ENCODE measurements at places on chromosomes 1 and 21.

- no peak for DNase-seq
Observed at GRCh38 chr21:44487831-44488230, 32.5 kb downstream of the LRRC3 start.

DNA sequence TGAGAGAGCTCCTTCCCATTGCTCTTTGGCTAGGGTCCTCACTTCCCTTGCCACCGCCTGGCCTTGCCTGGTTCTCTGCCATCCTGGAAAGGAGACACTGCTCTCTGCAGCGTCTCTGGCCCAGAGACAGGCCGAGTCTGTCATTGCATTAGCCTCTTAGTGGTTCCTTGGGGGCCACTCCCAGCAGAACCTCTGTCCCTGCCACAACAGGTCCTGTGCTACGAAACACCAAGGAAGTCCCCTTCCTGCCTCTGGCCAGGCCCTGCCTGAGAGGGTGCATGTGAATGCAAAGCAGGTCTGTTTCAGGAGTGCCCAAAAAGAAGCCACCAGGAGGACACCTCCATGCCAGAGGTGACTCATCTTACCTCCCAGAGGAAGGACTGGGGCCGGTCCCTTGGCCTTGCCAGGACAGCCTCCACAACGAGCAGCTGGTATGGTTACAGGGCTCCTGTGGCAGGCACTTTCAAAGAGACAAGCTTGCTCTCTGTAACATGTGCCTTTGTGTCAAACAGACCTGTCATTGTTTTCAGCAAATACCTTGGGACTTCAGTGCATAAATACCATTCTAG is 59.6 kb downstream of the VPS26C start:
- DNase-seq = no peak

- DNase-seq = no peak
Observed at GRCh38 chr1:54127594-54128300, 25.1 kb downstream of the CDCP2 start.

GRCh38 chr1:51750218-51750617 is 128.3 kb downstream of the NRDC start:
- DNase-seq = no peak

GRCh38 chr1:229884765-229885164 is 182.3 kb upstream of the GALNT2 start:
- no peak for DNase-seq

- DNase-seq = peak; percentile 26
Observed at GRCh38 chr1:41890825-41891198, 27.9 kb downstream of the HIVEP3 start.

GRCh38 chr1:55143684-55144083 is 71.5 kb downstream of the USP24 start:
- DNase-seq = no peak

DNA sequence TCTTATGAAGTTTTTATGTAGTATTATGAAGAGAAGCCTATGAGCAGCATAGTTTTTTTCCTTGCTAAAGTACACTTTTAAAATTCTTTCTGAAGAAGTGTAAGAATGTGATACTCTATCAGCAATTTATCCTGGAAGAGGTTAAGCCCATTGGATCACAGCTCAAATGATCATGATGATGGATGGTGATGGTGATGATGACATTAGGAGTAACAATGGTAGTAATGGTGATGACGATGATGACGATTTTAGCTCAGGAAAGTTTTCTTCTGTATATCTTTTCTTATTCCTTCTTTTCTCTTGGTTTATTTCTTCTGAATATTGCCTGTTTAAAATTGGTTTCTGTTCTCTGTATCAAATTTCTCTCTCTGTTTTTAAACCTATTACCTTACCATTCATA is 262.9 kb upstream of the DUSP10 start:
- no peak for DNase-seq

DNA sequence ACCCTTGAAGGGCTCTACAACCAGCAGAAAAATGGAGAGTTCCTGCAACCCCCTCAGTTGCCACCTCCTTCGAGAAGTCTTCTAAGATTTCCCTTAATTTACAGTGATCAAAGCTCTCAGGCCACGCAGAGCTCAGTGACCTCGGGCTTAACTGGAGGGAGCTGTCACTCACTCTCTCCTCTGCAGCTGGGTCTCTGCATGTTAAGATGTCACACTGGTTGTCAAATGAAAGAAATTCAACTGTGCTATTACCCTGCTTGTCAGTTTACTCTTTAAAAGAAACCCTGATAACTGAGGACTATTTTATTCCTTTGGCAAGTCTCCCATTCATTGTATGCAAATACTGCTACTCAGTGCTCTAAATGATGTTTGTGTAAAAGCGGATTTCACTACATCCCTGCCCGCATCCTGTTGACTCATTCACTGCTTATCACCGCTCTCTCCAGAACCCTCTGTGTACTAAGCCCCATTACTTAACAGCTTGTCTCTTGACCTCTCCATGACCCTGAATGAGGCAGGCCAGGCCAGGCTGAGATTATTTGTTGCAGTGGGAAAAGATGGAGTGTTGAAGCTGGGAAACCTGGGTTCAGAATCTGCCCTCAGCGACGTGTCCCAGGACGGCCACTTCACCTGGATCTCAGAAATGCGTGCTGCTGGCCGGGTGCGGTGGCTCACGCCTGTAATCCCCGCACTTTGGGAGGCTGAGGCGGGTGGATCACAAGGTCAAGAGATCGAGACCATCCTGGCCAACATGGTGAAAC is 13.7 kb downstream of the DHRS3 start:
- peak; percentile 90 for DNase-seq

GRCh38 chr1:165284454-165284853 is 72.1 kb downstream of the LMX1A start:
- DNase-seq = no peak

- DNase-seq = no peak
Observed at GRCh38 chr1:179995576-179995975, 41.0 kb downstream of the CEP350 start.

DNA sequence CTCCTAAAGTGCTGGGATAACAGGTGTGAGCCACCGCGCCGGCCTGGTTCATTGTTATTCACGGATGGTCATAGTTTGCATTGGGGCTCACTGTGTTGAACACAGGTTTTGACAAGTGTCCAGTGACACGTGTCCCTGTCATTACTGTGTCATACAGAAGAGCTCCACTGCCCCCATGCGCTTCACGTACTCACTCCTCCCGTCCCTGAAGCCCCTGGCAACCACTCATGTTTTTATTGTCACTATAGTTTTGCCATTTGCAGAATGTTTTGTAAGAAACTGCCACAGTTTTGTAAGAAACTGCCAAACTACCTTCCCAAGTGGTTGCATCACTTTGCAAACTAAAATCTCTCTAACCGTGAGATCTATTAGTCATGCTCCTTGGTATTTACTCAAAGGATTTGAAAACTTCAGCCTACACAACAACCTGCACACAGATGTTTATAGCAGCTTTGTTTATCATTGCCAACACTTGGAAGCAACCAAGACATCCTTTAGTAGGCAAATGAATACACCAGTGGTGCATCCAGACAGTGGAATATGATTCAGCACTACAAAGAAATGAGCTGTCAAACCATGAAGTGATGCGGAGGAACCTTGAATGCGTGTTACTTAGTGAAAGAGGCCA is 163.2 kb upstream of the COL6A1 start:
- DNase-seq = peak; percentile 41

DNA sequence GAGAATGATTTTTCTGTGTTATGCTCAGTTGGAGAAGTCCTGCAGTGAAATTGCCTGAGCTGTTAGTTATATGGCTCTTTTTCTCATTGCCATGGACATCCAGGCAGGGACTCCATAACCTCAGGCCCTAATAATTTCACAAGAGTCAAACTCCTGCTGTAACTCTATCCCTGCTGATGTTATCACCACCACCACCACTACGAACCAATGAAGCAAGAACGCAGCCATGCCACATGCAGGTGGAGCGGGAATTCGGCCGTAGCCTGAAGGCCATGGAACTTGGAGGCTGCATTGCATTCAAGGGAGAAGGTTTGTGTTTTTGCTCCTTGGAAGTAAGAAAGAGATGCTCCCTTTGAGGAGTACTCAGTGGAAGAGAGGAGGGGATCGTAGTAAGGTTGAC is 16.8 kb upstream of the DLGAP3 start:
- DNase-seq = no peak

DNA sequence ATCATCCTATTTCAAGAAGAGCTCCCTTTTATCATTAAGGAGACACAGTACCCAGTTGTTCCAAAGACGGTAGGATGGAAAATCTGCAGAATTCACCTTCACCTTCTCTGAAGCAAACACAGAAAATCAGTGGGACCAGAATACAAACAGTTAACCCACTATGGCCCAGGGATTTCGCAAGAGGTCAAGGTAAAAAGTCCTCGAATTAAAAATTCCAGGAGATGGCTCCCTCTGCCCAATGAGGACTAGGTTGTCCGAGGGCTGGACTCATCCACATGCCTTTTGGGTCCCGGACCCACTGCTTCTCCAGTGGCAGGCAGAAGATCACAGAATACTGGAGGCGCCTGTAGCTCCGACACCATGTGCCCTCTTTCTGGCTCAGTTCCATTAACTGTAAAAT is 42.9 kb downstream of the RCAN1 start:
- DNase-seq = no peak

DNA sequence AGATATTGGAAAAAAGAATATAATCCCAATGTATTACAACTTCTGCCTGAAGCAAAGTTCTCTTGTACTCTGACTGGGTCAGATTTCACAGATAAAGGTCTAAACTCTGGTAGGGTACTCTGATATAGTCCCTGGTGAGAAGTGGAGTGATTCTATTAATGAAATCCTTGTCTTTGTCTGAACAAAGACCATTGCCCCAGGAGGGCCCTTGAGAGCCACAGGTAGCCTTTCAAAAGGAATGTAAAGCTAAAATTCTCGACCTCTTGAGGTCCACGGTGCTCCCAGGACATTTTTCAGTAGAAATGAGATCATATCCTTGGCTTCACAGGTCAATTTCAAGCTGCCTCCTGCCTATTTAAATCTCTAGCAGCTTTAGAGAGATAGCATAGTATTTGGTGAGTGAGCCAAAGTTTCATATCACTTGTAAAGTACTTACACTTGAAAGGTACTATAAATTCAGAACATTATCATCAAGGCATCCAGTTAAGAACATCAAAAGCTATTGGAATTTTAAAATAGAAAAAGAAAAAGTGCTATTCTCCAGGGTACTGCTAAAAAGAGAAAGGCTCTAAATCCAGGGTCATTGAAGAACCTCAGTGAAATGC is 10.1 kb downstream of the TNNI3K start:
- DNase-seq = no peak

DNA sequence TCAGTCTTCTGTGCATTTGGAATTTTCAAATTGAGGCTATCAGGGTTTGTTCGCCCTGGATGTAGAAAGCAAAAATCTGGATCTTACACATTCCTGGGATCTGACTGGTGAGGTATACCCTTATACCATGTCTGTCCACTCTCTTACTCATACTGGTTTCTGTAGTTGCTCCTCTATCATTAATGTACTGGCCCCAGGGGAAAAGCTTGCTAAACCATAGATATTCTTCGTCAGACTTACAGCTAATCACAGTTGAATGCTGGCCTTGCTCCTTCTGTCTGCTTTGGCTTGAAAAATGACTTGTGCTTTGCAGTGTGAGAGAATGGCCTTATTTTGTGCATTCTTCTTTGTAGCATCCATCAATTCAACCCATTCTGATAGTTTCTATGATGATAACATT is 30.5 kb downstream of the TBCE start:
- peak; percentile 94 for DNase-seq

DNA sequence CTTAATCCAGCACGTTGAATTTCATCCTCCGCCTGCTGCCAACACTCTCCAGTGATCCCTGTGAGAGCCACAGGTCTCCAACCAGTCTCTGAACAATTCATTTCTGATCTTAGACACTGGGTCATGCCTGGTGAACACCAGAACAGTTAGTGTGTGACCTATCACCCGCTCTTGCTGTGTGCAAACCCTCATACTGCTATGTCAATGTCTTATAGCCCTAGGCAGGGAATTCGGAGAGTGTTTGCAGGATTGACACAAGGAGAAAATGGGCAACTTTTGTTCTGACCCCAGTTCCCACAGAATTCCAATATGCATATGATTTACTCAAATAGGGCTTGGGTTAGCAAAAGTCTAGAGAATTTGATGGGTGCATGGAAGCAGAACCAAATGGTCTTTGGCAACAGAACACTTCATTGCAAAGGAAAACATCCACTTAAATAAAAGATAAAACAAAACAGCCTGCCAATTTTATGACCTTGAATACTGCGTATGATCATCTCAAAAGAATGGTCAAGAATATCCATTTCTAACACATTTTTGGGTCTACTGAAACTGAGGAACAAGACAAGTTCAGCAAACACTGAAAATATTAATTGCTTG is 23.0 kb upstream of the GUCA2B start:
- no peak for DNase-seq

DNA sequence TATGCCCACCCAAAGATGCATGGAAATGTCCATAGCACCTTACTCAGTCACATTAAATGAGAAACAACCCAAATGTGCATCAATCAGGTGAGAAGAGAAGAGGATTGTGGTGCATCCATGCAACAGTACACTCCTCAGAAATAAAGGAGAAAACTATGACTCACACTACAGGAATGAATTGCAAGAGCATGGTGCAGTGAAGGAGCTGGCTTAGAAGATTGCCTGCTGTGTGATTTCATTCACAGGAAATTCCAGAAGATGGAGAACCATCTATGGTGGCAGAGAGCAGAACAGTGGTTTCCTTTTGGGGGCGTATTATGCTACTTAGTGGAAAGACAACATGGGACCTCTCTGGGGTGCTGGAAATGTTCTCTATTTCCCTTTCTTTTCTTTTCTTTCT is 278.6 kb upstream of the AJAP1 start:
- peak; percentile 8 for DNase-seq

GRCh38 chr1:55234016-55234415 is 18.9 kb upstream of the USP24 start:
- no peak for DNase-seq

DNA sequence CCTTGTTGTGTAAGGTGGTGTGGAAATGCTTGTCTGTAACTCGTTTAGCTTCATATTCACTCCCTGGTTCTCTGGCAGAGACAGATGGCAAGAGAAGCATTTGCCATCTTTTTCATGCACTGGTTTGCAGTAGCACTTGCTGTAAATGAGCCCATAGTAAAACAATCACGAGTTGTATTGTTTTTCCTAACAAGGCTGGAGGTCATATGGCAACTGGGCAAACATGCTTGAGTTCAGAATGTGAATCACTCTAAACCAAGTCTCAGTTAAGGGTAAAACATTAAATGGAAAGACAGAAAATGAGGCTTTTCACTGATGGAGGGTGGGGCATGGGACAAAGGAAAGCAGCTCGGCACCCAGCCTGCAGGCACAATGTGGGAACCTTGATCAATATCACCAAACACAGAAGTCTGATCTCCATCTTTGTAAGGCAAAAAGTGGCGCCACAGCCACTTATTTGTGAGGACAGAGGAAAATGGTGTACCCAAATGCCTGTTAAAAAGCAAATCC is 26.5 kb upstream of the LPAR3 start:
- no peak for DNase-seq

DNA sequence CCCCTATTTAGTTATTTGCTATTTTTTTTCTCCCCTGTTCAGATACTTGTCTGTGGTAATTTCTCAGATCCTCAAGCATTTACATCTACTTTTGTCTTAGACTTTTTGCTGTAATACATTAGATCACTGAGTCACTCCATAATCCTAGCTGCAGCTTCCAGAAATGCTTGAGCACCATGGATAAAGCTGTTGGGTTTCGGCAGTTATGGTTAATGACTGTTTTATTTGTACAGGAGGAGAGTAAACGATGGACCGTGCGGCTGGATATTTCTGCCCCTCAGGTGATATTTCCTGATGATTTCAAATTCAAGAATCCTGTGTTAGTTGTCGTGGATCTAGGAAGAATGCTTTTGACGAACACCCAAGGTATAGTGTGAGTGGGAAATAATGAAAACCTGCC is 42.9 kb downstream of the VPS13D start:
- DNase-seq = no peak

All from RWPE1 (cell line).